Fibroblast of lung (primary cell): ENCODE measurements at places on chromosomes 6 and 20. TPM values are rescaled to one million over a fixed set of nuclear protein-coding genes. Genes with fewer than 3 reads are reported as not detected.

COL11A2 gene
- total RNA-seq: 0.17 and 0.26 TPM in 2 replicates

EDN1 gene
- 0.17 and 0.26 TPM in 2 replicates for total RNA-seq

GJA10 gene
- not detected in 2 replicates for total RNA-seq

GRM1 gene
- total RNA-seq: under 0.01 and 0.17 TPM in 2 replicates

ZNF337 gene
- 21.6 and 24.9 TPM in 2 replicates for total RNA-seq

EYA4 gene
- total RNA-seq: 23.9 and 38.0 TPM in 2 replicates

ZSWIM1 gene
- 3.1 and 4.5 TPM in 2 replicates for total RNA-seq

TSPYL4 gene
- 3.9 and 5.3 TPM in 2 replicates for total RNA-seq

KCNK16 gene
- not detected in 2 replicates for total RNA-seq

RAET1E gene
- 0.51 and 1.5 TPM in 2 replicates for total RNA-seq

GSTA5 gene
- not detected in 2 replicates for total RNA-seq

TNF gene
- not detected in 2 replicates for total RNA-seq

RBPJL gene
- total RNA-seq: not detected in 2 replicates

SERPINB1 gene
- total RNA-seq: 19.3 TPM in 2 replicates

OR2B2 gene
- not detected in 2 replicates for total RNA-seq

ZSCAN9 gene
- 9.5 and 11.6 TPM in 2 replicates for total RNA-seq

PKHD1 gene
- not detected in 2 replicates for total RNA-seq

REV3L gene
- total RNA-seq: 59.1 and 127 TPM in 2 replicates

DEFB129 gene
- total RNA-seq: not detected in 2 replicates

NT5E gene
- 111 and 257 TPM in 2 replicates for total RNA-seq

BPIFA1 gene
- total RNA-seq: not detected in 2 replicates

PRND gene
- total RNA-seq: not detected in 2 replicates

DPM1 gene
- 53.2 and 60.9 TPM in 2 replicates for total RNA-seq

WFDC5 gene
- total RNA-seq: not detected in 2 replicates

OR2H2 gene
- total RNA-seq: not detected in 2 replicates

LMBRD1 gene
- total RNA-seq: 27.2 and 30.7 TPM in 2 replicates

TINAG gene
- not detected in 2 replicates for total RNA-seq

VARS2 gene
- 13.1 and 20.5 TPM in 2 replicates for total RNA-seq

FRK gene
- total RNA-seq: 0.33 and 0.77 TPM in 2 replicates

SCGN gene
- not detected in 2 replicates for total RNA-seq

SLC4A11 gene
- total RNA-seq: 0.51 and 1.7 TPM in 2 replicates

DNAH8 gene
- total RNA-seq: under 0.01 TPM in 2 replicates

PPP1R14C gene
- 0.17 and 0.26 TPM in 2 replicates for total RNA-seq

SLC17A1 gene
- not detected in 2 replicates for total RNA-seq

OPRL1 gene
- total RNA-seq: 2.6 and 4.1 TPM in 2 replicates

RBBP8NL gene
- total RNA-seq: not detected in 2 replicates

GPX5 gene
- not detected in 2 replicates for total RNA-seq

BHLHE23 gene
- total RNA-seq: not detected in 2 replicates

TPX2 gene
- 5.4 and 21.0 TPM in 2 replicates for total RNA-seq

TGM6 gene
- not detected in 2 replicates for total RNA-seq

NRSN1 gene
- total RNA-seq: not detected in 2 replicates

TRIM10 gene
- not detected in 2 replicates for total RNA-seq

DSTN gene
- total RNA-seq: 249 and 289 TPM in 2 replicates

VGLL2 gene
- total RNA-seq: not detected in 2 replicates

BMP5 gene
- 1.0 and 1.5 TPM in 2 replicates for total RNA-seq

KCNK17 gene
- total RNA-seq: not detected in 2 replicates

RSPH9 gene
- total RNA-seq: 1.5 and 1.7 TPM in 2 replicates

PTCHD4 gene
- 4.4 and 5.8 TPM in 2 replicates for total RNA-seq
